ENCODE measurements at places on chromosomes 6 and 20. TPM values are rescaled to one million over a fixed set of nuclear protein-coding genes. Genes with fewer than 3 reads are reported as not detected.

GRCh38 chr6:89475101-89475500 is 42.1 kb downstream of the ANKRD6 start:
- no peak for DNase-seq

DNA sequence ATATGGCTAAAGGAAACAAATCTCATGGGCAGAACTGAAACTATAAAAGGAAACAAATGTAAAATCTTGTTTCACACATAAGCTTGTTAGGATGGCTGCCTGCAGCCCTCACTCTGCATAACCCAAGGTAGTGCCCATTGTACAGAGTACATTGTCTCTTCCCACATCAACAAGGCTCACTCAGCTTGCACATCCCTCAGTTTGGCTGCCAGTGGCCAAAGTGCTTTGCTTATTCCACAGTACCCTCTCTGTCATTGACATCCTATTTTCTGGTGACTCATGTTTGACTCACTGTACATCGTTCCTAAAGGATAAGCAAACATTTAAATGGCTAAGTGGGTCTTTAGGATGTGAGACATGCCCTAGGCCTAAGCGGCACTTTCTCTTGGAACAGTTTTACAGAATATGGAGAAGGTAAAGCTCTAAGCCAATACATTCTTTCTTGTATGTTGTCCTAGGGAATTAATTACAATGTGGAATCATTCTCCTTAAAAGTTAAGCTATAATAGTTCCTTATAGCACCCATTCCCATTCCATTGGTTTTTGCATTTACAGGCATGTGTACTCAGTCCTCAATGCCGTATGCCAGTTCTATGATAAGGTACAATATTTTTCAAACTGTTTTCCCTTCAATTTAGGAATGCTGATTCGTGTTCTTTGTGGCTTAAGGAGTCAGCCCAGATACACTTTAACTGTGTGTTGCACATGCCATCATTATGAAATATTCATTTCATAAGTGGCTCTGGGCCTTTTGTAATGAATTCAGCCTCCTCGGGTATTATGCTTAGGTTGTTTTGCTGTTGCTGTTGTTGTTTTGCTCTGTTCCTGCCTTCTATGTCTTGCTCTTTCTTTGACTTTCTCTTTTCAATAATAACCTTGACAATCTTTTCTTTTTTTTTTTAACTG is 5.5 kb downstream of the ANKEF1 start:
- DNase-seq, result no peak

- DNase-seq, result no peak
Observed at GRCh38 chr6:13903364-13903763, 21.4 kb upstream of the RNF182 start.

- no peak for DNase-seq
Observed at GRCh38 chr6:154414021-154414813, 57.6 kb upstream of the IPCEF1 start.

DNA sequence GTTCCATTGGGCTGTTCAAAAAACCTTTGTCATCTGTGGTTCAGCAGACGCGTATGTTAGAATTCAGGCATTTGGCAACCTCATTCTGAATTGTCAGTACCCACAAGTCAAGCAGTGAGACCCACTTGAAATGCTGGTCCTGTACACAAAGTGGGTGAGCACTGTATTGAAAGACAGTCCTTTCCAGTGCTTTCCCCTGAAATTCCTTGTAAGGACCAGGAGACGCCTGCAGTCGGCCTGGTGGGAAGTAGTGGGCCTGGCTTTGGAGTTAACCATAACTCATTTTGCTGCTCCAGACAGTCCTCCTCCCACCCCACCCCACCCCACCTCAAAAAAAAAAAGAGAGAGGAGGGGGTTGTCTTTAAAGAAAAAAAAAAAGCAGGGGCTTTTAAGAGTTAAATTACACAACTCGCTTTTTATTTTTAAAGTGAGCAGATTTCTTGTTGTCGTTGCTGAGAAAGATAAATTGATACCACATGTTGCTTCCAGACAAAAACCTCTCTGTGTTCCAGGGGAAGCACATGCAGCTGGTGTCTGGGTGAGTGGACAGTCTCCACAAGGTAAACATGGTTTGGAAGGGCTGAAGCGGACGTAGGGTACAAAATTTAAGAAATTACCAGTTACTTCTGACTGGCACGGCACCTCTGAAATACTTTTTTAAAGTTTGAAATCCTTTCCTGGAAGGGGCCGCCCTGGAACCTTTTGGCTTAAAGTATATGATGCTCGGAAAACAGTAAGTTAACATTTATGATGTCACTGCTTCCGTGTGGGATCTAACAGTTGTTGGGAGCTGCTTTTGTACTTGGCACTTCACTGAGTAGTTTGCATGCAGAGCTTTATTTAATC is 95.3 kb downstream of the FOXO3 start:
- DNase-seq, result peak; percentile 35

DNA sequence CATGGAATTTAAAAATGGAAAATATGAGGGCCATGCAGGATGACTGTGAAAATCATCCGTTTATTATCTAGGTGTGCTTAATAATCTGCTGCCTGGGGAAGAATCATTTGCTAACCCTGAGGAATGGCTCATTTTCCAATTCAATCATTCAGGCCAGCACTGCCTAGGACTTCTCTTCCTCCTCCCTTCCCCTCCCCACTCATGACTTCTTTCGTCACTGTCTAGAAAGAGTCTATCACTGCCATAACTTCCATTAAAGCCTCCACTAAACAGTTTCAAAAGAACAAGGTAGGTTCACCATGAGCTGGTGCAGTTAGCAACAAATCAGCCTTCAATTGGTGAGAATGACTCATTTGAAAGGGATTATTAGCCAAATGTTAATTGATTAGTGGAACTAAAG is 43.9 kb downstream of the TSHZ2 start:
- DNase-seq, result no peak

DNA sequence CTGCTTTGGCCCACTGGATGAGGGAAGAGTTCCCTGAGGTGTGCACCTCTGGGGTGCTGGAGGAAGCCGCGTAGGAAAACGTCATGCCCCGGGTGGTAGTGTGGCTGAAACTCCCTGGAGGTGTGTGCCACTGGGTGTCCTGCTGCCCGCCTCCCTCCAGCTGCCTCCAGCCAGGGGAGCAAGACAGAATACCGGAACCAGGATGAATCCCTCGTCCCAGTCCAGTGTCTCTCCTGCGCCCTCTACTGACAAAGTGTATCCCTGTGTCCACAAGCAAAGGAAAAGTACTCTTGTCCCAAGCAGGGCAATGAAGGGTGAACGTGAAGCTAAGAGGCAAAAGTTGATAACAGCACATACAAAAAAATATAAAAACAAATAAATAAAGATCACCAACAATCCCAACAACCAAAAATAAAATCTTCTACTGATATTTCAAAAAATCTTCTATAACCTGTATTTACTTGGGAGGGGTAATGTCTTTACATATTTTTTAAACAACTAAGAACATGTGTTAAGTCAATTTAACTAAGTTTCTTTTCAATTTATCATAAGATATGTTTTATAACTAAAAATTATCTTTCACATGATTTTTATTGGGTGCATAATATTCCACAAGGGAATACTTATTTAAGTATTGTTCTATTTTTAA is 437.6 kb downstream of the MAFB start:
- no peak for DNase-seq

The CRISP2 gene
- polyA plus RNA-seq, result 0.30 TPM

The CALHM4 gene
- not detected for polyA plus RNA-seq

The EPPIN gene
- not detected for polyA plus RNA-seq

The PAK5 gene
- polyA plus RNA-seq, result 0.10 TPM
